ENCODE measurements at places on chromosomes 3 and 15.

- DNase-seq = no peak
Observed at GRCh38 chr15:69972436-69972835, 125.3 kb downstream of the TLE3 start.

- DNase-seq = no peak
Observed at GRCh38 chr3:184351511-184352148, 9.8 kb downstream of the CLCN2 start.

DNA sequence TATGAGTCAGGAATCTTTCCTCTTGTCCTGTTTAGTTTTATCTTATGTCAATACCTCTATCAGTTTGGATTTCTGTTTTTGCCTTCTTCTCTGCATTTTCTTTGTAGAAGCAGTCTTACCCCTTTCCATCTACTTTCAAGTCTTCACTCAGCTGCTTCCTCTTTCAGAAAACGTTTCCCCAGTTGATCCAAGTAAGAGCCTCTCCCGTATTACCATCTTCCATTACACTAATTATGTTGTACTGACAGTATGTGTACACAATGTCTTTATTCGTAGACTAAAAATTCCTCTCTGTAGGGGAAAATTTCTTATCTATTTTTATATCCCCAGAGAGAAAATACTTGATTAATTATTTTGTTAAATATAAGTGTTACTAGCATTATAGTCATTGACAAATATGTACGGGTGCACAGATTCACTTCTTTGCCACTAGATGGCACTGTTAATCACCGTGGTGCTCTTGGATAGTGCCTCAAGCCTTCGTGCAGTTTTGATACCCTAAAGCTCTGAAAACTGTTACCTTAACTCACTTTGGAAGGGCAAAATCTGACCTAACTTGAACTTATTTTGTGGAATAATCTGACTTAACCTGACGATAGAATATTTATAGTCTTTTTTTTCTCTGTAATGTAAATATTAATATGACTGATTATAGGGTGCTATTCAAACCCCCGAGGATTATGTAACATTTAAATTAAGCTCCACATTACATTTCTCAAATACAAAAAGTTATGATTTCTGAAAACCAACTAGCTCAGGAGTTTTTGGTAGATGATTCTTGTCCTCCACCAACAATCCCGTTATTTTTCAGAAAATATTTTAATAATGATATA is 74.2 kb upstream of the POU1F1 start:
- DNase-seq = peak; percentile 23

- no peak for DNase-seq
Observed at GRCh38 chr3:50372349-50372748, 13.0 kb upstream of the TMEM115 start.

DNA sequence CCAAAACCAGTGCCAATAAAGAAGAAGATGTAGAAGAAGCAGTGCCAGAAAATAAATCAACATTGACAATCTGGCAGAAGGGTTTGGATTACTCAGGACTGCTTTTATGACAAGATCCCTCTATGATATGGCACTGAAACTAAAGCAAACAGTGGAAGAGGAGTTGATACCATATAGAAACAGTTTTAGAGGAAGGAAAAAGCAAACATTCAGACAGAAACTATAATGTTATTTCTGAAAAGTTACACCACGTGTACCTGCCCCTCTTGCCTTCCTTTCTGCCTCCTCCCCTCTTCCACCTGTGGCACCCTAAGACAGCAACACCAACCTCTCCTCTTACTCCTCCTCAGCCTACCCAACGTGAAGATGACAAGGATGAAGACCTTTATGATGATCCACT is 63.0 kb downstream of the SFMBT1 start:
- DNase-seq = no peak

GRCh38 chr15:77716632-77717332 is 84.1 kb upstream of the LINGO1 start:
- DNase-seq = no peak

DNA sequence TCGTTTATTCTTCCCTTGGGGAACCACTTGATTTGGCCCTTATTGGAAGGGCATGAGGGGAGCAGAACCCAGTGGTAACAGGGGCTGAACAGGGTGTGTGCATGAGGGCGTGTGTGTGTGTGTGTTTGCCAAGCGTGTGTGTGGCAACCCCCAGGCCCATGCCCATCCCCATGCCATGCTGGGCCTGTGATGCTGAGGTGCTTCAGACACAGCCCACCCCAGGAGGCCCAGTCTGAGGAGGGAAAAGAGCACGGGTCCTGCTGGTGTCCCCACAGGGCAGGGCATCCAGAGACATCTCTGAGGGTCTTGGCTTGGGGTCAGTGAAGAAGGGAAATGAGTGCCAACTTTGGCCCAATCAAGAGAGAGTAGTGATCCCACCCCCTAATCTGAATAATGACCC is 71.6 kb downstream of the RASGRF1 start:
- no peak for DNase-seq

DNA sequence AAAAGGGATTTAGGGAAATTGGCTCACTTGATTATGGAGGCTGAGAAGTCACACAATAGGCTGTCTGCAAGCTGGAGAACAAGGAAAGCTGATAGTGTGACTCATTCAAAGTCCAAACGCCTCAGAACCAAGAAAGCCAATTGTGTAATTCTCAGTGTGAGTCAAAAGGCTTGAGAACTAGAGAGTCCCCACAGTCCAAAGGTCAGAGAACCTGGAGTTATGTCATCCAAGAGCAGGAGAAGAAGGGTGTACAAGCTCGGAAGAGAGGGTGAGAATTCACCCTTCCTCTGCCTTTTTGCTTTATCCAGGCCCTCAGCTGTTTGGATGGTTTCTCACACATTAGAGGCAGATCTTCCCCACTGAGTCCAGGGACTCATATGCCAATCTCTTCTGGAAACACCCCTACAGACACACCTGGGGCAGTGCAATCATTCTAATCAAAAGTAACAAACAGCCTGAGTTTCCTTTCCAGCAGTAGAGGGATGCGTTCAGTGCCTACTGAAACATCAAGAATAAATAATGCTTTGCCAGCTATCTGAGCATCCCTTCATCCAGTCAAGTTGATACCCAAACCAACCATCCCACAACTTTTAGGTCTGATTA is 271.5 kb downstream of the SATB1 start:
- DNase-seq = no peak

DNA sequence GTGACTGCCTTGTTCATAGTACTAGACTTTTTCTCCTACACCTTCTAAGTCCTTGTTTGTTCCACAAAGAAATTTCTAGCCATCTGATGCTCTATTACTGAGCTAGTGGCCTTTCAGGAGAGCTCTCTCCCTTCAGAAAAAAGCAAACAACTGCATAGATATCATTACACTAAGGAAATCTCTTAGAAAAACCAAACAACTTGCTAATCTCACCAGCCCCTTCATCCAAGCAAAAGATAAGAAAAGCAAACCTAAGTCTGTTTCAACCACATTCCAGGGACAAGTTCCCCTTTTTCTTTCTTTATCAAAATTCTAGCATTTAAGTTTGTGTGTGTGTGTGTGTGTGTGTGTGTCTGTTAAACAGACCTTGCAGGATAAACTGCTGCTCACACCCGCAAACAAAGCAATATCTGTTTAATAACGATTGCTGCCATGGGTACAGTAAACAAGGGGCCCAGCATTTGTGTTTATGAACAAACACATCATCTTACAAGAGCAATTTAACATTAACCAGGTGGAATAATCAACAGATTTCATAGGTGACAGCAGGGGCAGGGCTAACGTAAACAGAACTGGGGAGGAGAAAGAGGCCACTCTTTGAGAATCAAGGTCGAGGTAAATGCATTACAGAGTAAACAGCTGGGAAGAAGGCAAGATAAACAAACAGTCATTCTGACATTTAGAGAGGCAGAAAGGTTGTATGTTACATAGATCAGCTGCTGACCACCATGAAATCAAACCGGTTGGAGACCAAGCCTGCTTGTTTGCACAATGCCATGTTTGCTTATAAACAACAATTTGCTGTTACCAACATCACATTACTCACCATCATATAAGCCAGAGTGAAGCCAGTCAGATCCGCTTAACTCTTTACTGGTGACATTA is 375.1 kb downstream of the FOXP1 start:
- no peak for DNase-seq

- no peak for DNase-seq
Observed at GRCh38 chr3:8336456-8336855, 165.2 kb upstream of the LMCD1 start.

DNA sequence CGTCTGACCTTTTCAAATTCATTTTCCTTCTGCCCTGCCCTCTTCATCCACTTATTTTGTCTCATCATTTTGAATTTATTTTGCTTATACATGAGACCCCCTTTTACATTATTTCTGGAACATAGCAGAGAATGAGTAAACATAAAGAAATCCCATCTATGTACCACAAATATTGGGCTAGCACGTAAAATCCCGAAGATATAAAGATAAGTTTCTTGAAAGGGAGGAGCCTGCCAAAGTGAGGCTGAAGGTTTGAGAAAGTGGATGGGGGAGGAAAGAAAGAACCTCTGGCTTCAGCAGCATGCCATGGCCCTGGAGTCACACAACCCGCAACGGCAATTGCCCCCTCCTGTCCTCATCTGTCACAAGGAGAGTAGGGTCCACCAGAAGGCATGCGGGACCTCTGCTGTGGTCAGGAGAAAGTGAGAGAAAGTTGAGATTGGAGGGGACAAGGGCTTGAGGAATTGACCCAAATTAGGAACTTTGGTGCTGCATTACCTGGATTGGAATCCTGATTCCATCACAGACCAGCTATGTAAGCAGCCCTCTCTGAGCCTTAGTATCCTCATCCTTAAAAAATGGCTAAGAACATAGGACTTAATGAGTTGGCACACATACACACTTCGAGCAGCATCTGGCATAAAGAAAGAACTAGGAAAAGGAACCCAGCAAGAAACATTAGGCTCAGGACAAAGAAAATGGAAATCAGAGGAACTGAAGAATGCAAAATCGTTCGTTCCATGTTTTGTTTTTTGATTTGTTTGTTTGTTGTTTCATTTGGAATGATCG is 53.7 kb upstream of the GYG1 start:
- no peak for DNase-seq

- DNase-seq = no peak
Observed at GRCh38 chr3:110419096-110419495, 652.5 kb upstream of the NECTIN3 start.

- no peak for DNase-seq
Observed at GRCh38 chr3:110291886-110292501, 779.6 kb upstream of the NECTIN3 start.

DNA sequence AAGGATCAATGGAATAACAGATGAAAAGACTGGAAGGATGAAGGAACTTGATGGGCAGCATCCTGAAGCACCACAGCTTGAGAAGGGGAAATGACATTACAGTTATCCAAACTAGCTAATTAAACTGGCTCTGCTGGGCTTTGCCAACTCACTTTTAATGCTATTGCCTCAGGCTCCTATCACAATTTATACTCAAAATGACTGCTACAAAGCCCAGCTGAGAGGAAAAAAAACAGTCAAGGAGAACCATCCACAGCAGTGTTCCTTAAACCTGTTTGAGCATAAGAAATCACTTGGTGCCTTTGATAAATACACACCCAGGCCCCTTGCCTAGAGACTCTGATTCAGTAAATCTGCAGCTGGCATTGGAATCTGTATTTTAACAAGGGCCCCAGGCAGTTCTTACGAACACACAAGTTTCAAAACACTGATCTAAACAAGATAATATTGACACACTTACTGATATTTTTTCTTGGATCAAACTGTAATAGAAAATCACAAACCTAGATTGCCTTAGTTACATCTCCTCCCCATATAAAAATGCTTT is 85.8 kb downstream of the MB21D2 start:
- no peak for DNase-seq

- DNase-seq = no peak
Observed at GRCh38 chr3:185733980-185734724, 90.7 kb downstream of the IGF2BP2 start.

DNA sequence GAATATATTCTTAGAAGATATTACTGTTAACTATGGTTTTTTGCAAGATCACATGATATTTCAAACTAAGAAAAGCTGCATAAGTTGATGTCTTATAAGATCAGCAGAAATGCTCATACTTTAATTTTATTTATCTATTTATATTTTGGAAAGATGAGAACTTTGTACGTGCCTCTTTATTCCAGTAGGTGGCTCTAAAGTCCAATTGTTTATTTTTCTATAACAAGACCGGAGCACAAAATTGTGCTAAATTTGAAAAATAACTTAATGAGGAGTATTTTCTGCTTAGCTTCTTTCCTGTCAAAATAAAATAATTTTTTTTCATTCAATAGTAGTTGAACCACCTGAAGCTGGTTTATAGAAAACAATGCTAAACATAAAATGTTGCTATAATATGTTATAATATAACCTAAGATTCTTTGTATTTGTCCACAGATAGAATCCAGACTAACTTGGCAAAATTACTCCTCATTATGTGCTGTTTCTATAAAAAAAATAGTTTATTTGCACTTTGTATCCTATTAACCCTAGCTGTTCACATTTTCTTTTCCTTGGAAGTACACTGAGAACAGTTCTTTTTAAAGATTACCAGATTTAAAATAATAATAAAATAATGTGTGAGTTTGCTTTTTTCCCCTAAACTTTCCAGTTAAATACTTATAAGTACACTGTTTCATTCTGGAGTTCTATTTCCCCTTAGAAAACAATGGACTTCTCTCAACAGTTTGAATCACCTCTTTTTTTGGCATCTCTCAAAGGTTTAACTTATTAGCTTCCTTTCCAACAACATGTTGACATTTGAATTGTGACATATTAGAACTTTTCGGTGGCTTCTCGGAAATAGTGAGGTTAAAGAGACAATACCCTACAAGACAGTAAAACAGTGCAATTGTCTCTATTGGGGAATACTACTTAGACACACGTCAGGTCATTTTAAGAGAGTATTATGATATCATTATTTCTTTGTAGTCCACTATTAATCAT is 530.0 kb downstream of the MECOM start:
- DNase-seq = no peak

- DNase-seq = no peak
Observed at GRCh38 chr3:64595253-64595694, 92.5 kb downstream of the ADAMTS9 start.

DNA sequence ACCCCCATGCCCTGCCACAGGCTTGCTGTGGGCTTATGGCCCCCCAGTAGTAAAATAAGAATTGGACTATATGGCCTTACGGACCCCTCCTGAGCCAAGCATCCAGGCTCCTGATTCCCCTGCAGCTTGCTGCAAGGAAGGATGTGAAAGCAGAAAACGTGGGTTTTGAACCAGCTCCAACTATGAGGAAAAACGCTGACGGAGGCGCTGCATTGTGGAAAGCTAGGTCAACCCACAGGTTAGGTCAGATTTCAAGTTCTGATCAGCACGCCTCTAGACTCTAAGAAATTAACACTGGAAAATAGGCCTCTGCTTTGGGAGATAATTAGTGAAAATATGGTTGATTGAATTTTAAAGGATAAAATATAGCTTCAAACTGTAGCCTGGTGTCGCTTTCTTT is 195.4 kb upstream of the HES1 start:
- no peak for DNase-seq
